ENCODE measurements at places on chromosomes 3 and 15.

DNA sequence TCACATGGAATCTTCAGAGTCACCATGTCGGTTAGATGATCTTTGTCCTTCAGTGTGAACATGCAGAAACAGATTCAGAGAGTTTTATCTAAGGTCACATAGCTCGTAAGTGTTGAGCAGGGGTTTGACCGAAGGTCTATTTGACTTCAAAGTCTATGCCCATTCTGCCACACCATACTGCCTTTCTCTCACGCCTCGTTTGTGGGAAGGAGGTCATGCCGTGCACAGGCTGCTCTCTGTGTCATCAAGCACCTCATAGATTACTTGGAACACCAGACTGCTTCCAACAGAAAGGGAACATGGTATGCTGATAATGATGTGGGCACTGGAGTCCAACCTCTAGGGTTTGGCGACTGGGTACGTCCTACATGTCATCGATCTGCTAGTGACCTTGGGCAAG lies 128.8 kb downstream of the SV2B start:
- DNase-seq: no peak

- DNase-seq: peak; percentile 68
Observed at GRCh38 chr15:40957581-40958051, 4.3 kb downstream of the CHAC1 start.

DNA sequence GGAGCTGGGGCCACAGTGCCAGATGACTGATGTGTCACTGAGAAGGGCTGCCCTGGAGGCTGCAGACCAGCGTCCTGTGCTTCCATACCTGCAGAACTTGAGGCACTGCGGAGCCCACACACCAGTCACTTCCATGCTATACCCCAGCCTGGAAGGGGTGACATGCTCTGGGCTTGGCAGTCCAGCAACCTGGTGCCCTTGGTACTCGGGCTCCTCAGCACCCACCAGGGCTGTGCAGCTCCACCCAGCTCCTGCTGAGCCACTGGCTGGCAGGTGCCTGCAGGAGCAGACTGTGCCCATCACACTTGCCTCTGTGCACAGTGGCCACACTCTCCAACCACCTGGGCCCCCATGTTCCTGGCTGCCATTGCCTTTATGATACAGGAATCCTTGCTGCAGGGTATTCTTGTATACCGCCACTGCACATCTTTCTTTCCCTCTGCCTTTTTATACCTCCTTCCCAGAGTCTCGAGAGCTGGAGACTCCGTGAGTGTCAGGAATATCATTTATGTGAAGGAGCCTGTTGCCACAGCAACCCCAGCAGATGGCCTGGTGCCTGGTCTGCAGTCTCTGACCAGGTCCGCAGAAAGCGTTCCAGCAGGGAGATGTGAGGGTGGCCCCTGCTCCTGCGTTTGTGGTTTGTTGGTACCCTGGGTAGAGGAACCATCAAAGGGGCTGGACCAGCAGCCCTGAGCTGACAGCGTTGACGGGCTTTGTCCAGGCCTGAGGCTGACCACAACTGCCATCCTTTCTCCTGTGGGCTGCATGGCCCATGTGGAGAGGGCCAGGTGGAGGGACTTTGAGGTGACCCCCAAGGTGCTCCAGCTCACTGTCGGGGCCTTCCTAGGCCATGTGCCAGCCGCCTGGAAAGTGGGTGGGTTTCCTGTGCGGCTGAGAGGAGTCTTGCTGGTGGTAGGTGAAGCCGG lies 93.4 kb upstream of the PLXNA1 start:
- DNase-seq: no peak

DNA sequence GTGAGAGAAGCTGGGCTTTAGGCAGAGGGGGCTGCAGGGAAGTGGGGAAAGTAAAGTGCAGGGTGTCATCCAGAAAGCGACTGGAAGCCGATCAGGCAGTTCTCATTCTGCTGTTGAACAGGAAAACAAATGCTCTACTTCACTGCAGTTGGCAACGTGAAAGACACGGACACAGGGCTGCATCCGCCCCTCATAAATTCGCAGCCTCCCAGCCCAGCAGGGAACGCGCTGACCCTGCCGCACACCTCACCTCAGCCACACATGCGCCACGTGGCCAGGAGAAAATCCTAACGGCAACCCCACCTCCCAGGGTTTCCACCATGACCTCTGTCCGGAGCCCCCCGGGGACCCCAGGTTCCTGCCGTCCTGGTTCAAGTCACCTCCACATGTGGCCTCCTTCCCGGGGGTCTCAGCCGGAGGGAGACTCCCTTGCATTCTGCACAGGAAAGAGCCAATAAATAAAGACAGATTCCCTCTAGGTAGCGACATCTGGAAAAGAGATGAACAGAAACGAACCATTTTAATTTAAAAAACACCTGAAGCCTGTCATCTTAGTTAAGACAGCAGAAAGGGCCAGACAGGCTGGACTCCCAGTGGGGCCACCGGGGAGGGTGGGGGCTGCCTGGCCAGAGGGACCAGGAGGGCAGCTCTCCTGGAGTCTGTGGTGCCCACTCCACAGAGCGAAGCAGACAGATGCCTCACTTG lies 118.7 kb downstream of the TMEM266 start:
- DNase-seq: no peak

DNA sequence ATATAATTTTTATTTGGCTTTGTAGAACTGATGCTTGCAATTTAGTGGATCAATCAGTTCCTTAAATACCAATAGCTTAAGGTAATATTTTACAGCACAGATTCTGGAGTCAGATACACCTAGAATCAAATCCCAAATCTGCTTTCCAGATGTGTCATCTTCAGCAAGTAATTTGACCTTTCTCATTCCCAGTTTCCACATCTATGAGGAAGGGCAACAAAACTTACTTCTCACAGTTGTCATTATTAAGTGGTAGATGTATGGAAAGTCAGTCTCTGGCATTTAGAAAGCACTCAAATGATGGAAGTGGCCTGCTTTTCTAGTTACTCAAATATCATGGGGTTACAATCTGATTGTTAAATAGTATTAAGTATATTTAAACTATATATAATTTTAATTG lies 767.0 kb downstream of the CADM2 start:
- DNase-seq: no peak

DNA sequence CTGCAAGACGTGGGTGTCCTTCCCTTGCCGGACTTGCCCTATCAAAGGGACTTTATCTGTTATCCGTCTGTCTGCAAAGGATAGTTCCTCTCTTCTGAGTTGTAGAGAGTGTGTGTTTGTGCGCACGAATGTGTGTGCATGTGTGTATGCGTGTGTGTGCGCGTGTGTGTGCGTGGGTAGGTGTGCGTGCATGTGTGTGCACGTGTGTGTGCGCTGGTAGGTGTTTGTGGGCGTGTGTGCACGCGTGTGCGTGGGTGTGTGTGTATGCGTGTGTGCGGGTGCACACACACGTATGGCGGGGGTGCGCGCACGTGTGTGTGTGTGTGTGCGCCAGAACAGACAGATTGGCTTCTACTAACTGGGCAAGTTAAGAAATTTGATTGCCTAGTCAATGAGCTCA lies 4.1 kb upstream of the BMF start:
- no peak for DNase-seq

GRCh38 chr15:50143255-50143860 lies 24.3 kb upstream of the ATP8B4 start:
- DNase-seq: no peak

GRCh38 chr3:180123928-180124327 lies 87.2 kb upstream of the PEX5L start:
- no peak for DNase-seq

DNA sequence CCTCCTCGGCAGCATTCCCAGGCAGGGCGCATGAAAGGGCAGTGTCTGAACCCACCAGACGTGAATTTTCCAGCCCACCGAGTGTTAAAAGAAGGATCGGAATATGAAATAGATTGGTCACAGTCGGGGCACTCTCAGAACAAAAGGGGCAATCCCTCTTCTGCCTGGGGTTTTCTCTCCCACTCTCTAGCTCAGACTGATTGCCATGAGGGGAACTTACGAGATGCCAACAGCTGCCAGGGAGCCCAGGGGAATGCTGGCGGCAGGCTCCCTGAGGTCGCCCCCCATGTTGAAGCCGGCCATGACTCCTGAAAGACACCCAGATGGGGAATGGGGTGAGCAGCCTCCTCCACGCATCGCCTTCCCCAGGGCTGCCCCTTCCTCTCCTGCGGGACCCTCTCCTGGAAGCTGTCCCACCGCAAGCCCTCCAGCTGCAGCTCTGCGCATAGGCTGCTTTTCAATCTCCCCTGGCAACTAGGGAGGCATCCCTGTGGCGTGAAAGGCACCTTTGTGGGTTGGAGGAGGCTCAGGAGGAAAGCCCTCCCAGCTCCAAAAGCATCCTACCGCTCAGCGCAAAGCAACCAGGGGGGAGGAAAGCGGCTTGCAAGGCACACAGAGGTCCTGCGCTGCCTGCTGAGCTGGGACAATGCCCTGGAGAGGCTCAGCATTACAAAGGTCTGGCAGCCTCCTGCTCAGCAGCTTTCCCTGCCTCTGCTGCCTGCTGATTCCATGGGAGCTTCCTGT lies 64.8 kb upstream of the HEG1 start:
- DNase-seq: peak; percentile 68

DNA sequence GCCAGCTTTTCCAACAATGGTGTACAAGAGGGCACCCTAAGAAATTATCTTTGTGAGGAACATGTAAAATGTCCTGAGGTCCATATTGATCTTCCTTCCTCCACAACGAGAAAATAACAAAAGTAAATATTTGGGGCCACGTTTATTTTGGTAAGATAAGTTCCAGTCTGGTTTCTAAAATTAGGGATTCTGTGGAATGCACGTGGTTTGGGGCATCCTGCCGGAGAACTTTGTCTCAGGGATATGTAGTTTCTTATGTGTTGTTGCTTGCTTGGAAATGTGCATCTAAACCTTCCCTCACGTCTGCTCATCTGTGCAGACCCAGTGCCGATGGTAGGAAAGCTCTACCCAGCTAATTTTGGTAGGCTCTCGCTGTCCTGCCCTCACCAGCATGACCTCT lies 62.8 kb downstream of the CTDSPL start:
- DNase-seq: no peak

DNA sequence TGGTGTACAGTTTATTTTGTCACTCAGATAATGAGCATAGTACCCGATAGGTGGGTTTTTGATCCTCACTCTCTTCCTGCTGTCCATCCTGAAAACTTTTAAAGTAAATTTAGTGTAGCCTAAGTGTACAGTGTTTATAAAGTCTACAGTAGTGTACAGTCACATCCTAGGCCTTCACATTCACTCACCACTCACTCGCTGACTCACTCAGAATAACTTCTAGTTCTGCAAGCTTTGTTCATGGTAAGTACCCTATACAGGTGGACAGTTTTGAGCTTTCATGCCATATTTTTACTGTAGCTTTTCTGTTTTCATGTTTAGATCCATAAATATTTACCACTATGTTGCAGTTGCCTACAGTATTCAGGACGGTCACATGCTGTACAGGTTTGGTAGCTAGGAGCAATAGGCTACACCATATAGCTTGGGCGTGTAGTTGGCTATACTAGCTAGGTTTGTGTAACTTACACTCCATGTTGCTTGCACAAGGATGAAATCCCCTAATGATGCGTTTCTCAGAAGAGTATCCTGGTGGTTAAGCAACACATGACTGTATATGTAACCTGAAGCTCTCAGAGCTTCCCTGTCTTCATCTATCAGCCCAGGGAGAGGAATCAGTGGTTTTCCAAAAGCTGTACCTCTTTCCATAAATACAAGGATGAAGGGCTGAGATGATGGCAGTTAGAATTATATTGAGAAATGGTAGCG lies 87.6 kb upstream of the SLC25A26 start:
- DNase-seq: no peak

GRCh38 chr3:94587291-94587690 lies 524.4 kb downstream of the NSUN3 start:
- DNase-seq: no peak

GRCh38 chr3:61858054-61858453 lies 296.7 kb downstream of the PTPRG start:
- DNase-seq: peak; percentile 29

- DNase-seq: no peak
Observed at GRCh38 chr3:14450506-14450905, 48.1 kb downstream of the SLC6A6 start.

GRCh38 chr3:123439806-123440580 lies 8.9 kb downstream of the ADCY5 start:
- no peak for DNase-seq

DNA sequence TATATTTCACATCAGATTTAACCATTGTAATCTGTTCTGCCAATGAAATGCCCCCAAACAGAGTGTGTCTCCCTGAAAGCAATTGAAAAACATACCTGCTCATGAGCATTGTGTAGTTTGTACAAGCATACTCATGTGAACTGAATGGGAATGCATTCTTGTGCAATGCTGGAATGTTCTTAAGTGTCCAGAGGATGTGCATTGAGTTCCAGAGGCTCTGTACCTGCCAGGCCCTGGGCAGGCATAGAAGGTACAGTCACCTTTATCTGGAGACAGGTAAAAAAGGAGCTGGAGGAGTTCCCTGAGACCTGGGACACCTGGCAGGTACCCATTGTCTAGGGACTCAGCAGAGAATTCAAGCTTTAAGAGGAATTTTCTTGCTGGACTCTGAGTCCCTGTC lies 2.8 kb downstream of the MRAS start:
- no peak for DNase-seq

GRCh38 chr15:100949691-100950090 lies 30.5 kb downstream of the LRRK1 start:
- DNase-seq: no peak

- DNase-seq: no peak
Observed at GRCh38 chr15:25243800-25244097, 195.1 kb downstream of the UBE3A start.

DNA sequence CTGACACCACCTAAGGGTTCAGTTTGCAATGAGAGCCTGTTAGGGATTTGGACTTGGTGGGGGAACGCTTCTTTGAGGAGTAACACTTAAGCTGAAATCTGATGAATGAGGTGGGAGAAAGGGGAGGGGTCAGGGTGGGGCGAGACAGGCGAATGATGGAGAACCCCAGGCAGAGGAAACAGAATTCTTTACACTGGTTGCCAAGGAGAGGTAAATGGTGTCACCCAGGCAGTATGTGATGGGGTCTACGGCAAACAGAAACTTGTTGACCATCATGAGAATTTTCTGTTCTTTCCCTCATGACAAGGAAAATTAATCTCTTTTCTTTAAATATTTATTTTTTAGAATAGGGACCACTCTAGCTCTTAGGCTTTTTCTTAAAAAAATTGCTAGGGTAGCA lies 157.2 kb upstream of the MITF start:
- no peak for DNase-seq

GRCh38 chr15:92921215-92922131 lies 21.3 kb downstream of the CHD2 start:
- no peak for DNase-seq

GRCh38 chr15:101723171-101723873 lies 951 bp downstream of the TARS3 start:
- no peak for DNase-seq

GRCh38 chr3:27659279-27660021 lies 62.7 kb downstream of the EOMES start:
- DNase-seq: peak; percentile 31

DNA sequence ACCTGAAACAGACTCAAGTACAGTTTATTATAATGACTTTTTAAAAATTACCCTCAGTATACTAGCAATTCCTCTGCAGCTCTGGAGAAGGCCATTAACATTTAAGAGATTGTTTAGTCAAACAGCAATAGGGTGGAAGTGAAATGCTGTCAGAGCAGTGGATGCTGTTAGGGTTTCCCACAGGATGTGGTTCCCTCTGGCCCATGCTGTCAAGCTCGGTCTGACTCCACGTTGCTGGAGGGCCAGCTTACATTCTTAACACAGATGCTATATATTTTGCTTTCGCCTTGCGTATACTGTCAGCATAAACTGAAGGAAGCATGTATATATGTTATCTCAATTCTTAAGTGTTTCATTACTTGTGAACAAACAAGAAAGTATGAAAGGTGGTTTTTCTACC lies 231.1 kb upstream of the COL8A1 start:
- no peak for DNase-seq

- DNase-seq: no peak
Observed at GRCh38 chr15:67578020-67578600, 35.6 kb downstream of the MAP2K5 start.
